Fibroblast of skin of left quadriceps (primary cell): ENCODE measurements at places on chromosomes 13 and 19.

DNA sequence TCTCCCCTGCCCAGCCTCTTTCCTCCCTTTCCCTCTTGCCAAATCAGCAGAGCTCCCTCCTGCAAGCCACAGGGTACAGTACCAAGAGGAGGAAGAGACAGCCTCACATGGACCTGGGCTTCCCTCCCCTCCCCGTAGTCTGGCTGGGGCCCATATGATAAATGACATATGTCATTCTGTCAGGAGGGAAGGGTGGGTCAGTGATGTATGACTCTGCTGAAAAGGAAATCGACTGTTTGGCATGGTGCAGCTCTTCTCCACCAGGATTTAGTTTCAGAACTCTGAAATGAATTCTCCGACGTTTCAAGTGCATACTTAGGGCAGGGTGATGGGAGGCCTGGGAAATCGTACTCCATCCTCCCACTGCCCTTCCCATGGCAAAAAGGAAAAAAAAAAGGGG lies 9.8 kb downstream of the TSHZ3 start:
- no peak for DNase-seq

DNA sequence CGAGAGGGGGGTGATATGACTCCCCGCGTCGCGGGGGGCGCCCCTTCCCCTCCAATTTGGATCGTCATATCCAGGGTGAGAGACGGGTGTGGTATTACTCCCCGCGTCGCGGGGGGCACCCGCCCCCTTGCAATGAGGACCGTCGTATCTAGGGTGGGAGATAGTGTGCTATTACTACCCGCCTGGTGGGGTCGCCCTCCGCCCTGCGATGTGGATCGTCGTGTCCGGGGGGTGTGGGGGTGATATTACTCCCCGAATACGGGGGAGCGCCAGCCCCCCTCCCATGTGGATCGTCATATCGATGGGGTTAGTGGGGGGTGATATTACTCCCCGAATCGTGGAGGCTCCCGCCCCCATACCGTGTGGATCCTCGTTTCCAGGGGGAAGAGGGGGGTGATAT lies 29.2 kb upstream of the RGCC start:
- DNase-seq: no peak

- no peak for DNase-seq
Observed at GRCh38 chr13:108137176-108137575, 78.2 kb downstream of the LIG4 start.

- no peak for DNase-seq
Observed at GRCh38 chr13:109673477-109673876, 112.9 kb downstream of the IRS2 start.

DNA sequence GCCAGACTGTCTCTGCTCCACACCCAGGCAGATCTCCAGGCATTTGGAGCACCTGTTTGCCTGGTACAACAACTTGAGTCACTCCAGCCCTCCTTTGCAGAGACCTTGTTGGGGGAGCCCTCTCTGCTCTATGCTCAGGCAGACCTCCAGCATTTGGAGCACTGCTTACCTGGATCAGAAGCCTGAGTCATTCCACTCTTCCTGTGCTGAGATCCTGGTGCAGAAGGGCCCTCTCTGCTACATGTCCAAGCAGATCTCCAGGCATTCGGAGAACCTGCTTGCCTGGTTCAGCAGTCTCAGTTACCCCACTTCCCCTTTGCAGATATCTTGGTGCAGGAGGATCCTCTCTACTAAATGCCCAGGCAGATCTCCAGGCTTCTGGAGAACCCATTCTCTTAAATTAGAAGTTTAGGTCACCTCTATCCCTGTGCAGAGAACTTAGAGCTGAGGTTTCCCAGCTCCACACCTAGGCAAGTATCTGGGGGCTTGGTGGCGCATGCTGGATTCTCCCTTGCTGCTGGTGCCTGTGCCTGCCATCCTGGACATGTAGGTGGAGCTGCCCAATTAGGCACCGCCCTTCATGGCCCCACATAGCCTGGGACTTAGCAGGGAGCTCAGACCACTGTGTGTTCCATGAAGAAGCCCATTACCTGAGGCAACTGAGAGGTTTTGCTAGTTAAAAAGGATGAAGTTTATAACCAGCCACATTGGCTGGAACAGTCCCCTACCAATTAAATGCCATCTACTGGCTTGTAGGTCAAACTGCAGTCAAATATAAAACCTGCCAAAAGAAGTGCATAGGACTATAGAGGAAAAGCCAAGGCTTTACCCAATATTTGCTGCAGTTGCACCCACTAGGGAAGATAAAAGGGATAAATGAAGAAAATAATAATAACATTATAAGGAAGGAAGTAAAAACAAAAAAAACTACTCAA lies 97.6 kb upstream of the SLITRK6 start:
- no peak for DNase-seq

DNA sequence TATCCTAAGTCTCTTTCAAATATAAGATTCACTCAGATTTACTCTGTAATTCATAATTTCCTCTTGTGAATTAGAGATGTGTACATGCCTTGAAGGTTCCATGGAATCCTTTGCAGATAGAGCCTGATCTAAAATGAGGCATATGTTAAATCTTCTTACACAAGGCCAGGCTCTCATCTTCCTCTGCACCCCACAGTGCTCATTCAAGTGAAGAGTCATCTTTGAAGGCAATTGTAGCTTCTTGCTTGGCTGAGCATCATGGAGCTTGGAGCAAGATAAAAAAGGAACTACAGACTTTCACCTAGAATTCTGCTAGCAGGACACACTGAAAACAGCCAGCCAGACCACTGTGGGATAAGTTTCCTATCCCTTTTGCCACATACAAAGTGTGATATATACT lies 566.4 kb downstream of the PCDH9 start:
- no peak for DNase-seq

DNA sequence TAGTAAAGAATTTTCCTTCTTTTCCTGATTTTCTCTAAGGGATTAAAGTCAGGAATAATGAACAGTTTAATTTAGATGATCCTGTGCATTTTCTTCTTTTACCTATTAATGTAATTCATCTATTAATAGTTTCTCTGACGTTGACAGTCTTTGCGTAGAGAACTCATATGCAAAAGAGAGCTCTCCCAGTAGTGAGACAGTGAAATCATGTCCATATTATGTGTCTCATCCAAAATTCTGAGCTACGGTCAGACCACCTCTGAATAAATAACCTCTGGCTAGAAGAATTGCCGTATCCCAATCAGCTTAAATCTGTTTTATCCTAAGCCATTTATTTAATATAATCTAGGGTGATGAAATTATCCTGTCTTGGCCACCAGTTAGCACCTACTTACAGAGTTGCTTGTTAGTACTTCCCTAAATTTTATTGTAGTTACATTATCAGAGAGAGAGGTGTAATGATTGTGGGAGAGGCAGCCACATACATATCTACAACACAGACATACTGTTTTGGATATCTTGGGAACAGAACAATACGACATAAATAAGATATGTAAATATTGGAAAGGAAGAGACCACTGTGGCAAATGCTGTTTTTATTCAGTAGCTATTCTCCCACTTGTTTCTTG lies 30.7 kb downstream of the PDS5B start:
- DNase-seq: no peak

GRCh38 chr13:77563111-77563510 lies 27.6 kb downstream of the SCEL start:
- no peak for DNase-seq

- DNase-seq: no peak
Observed at GRCh38 chr19:13120031-13120430, 2.0 kb downstream of the NACC1 start.

DNA sequence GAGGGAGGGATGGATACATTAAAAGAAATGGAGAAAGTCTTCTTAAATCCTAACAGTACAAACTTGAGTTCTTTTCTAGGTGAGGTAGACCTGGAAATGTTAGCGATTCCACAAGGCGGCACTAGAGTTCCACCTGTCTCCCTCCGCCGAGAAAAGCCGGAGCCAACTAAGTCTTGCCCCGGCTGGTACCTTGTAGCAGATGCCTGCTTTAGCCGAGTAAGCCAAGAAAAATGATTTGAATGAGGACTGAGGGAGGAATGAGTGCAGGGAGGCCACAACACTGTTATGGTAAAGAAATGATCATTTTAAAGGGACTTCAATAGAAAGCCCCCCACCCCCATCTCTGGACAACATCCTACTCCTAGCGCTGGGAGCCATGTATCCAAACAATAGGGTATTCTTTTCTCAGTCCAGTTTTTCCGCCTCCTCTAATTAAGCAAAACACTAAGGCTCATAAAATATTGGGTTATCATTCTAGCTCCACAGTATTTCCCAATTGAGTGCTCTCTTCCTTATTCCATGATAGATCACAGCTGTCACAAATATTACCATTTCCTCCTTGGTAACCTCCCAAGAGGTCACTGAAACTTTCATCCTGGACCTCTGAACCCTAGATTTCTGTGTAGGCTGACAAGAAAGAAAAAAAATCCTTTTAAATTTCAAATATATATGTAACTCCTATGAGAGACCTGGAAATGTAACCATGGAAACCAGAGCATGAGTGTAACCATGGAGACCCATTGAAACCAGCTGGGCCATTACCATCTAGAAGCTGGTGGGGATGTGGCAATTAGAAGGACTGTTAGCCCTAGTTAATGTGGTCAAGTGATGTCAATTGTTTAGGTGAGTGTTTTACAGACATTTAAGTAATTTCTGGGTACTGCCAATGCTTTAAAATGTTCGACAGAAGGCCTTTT lies 58.3 kb downstream of the GPALPP1 start:
- peak; percentile 68 for DNase-seq

DNA sequence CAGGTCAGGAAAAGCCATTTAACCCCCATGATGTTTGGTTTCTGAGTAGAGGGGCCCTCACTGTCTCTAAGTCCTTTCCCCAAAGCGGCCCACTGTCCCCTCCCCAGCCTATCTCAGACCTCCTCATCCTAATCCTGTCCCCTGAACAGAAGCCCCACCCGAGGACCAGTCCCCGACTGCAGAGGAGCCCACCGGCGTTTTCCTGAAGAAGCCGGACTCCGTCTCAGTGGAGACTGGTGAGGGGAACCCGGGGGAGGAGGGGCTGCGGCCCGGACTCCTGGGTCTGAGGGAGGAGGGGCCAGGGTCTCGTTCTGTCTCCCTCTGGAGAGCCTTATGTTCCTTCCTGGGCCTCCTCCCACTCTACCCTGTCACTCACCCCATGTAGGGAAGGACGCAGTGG lies 2.9 kb downstream of the MYBPC2 start:
- DNase-seq: no peak

DNA sequence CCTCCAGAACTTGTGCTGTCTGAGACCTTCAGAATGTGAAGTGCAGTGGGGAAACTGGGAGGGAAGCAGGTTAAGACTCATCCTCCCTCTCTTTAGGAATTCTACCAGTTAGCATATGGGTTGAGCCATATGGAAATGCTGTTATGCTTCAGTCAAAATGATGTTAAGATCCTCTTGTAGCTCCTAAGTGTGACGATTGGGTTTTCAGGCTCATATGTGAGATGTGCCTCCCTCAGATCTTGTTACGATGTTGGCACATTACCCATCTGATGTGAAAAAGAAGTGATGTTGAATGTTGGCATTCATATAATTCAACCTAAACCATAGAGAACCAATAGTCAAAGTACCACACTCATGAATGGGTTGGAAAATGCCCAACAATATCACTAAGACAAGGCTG lies 67.8 kb upstream of the IPO5 start:
- DNase-seq: no peak

DNA sequence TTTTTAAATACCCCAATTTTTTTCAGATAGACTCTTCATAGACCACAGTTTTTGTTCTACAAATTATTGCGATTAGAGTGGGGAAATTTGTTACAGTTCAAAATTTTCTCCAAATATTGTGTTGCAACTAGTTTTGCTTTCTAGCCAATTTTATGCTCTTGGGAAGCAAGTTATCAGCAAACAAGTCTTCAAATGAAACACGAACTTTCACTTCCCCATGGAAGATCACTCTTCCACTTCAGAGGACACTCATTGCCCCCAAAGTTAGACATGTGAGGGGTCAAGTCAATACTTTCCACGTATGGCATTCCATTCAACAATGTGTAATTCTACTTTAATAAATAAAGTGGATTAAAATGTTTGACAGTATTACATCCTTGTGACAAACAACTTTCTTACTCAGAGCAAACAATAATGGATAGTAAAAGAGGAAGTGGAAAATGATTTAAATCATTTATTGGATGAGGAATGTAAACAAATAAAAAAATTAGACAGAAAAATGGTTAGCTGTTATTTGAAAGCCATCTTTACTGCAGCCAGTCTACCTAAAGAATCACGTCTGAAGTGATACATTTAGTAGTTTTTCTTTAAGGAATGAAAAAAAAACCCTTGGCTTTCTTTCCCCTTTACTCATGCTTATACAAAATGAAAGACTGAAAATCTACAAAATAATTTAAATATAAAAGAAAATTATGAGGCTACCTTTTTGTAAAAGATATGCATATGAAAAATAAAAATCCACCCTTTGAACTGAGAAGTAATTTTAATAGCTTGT lies 41.2 kb upstream of the TNFSF11 start:
- DNase-seq: no peak

GRCh38 chr19:44657211-44657921 lies 13.7 kb downstream of the PVR start:
- peak; percentile 57 for DNase-seq

GRCh38 chr13:101556676-101557123 lies 104.2 kb downstream of the ITGBL1 start:
- DNase-seq: peak; percentile 64

DNA sequence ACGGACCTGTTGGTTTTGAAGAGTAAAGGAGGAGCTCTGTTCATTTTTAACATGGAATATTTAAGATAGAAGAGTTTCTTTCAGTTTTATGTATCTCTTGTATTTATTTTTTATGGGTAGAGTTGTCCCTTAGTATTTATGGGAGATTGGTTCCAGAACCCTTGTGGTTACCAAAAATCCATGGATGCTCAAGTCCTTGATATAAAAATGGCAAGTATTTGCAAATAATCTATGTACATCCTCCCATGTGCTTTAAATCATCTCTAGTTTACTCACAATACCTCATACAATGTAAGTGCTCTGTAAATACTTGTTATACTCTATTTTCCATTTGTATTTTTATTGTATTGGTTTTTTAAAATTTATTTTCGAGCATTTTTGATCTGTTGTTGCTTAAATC lies 63.1 kb downstream of the TM9SF2 start:
- no peak for DNase-seq

GRCh38 chr19:39046037-39046821 lies 13.9 kb upstream of the FBXO27 start:
- DNase-seq: no peak

GRCh38 chr13:40311356-40312101 lies 354.9 kb downstream of the FOXO1 start:
- DNase-seq: no peak

DNA sequence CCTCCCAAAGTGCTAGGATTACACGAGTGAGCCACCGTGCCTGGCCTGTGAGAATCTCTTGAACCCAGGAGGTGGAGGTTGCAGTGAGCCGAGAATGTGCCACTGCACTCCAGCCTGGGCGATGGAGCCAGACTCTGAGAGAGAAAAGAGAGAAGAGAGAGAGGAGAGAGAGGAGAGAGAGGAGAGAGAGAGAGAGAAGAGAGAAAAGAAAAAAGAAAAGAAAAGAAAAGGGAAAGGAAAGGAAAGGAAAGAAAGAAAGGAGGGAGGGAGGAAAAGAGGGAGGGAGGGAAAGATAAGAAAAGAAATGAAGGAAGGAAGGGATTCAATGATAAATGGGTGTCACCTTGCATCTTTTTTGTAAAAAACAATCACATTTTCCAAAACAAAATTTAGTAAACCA lies 23.0 kb upstream of the PSPC1 start:
- DNase-seq: no peak

- DNase-seq: no peak
Observed at GRCh38 chr19:33771384-33772101, 25.1 kb upstream of the KCTD15 start.

GRCh38 chr19:13206587-13206986 lies 56.4 kb downstream of the IER2 start:
- DNase-seq: no peak
